HEK293T (cell line): ENCODE measurements at places on chromosomes 1 and 21.

DNA sequence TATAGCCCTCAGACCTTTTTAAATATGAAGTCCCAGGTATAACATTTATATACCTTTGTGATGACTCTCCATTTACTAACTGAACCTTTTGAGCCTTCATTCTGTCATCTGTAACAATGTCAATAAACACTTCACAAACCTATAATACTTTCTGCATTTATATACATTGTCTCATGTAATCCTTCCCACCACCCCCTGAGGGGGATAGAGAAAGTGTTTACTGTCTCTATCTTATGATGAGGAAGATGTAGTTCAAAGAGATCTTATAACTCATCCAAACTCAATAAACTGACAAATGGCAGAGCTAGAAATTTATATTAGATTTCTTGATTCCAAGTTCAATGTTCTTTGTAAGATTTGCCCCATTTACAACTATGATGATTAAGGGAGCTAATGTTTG, 48.3 kb upstream of the CR2 start:
- no peak for DNase-seq

- DNase-seq = peak; percentile 54
These were observed at the start of gene SLC37A1 for GRCh38 chr21:42513151-42513984. Gene SLC37A1 (plus strand): TSS chr21:42513852. CDS start chr21:42518455, 4,603 bp downstream.

- DNase-seq = no peak
These were observed 7.7 kb downstream of the SNX27 start for GRCh38 chr1:151619489-151620093.

- DNase-seq = no peak
These were observed 668.8 kb downstream of the PTPRC start for GRCh38 chr1:199307496-199308264.

GRCh38 chr1:152160576-152160975, 1.5 kb upstream of the RPTN start:
- DNase-seq = no peak

DNA sequence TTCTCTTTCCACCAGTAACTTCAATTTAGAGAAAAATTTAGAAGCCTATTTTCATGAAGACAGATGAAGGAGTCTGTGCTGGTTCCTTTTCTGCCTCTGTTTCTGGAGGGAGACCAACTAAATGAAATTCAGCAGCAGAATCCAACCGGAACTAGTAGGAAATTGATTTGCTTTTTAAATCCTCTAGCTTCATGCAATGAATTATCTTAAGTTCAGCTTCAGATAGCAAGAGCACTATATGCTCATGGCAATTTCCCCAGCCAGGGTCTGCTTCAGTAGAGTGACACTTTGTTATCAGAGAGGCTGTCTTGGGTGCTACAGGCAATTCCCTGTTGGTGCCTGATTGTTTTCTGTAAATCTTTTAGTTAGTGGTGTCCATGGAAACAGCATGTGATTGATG, 189.7 kb downstream of the SLC35F3 start:
- DNase-seq = no peak

DNA sequence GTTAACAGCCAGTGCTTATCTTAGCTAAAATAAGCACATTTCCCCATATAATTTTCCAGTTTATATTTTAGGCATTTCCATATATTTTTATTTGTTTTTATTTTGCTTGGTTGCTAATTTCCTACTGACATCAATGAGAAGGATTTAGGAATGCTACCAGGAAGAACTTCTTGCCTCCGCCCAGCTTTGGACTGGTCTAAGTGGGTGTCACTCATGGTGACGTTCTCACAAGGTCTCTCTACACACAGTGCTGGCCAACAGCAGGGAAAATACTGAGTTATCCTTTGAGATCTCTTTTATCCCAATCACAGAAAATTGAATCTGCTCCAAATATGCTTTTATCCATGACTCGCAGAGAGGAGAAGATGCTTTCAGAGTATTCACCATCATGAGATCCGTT, 13.2 kb downstream of the MX1 start:
- DNase-seq = no peak

DNA sequence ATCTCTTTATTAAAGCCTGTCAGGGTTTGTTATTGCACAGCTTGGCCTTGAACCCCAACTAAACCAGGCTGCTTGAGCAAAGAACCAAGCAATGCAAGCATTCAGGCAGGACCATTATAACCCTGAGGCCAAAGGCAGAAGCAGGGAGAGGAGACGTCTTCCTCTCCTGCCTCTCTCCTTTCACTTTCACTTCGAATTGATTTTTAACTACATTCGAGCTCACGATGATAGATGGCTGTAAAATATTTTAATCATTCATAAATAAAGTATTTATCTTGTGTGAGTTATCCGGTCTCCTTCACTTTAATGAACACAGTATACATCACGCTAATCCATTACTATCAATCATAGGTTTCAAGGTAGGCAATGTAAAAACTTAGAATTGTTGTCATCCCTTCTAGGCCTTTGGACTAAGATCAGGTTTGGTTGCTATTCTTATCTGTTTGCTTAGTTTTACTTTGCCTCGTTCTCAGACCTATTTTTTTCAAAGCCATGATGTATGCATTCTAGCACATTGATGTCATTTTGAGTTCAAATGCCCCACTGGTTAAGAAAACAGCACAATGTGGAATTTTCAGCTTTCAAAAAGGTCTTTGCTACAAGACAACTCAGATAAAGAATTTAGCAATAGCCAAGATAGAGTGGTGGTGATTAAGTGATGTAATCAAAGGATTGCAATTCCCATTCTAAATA, 480.2 kb upstream of the RUNX1 start:
- no peak for DNase-seq

DNA sequence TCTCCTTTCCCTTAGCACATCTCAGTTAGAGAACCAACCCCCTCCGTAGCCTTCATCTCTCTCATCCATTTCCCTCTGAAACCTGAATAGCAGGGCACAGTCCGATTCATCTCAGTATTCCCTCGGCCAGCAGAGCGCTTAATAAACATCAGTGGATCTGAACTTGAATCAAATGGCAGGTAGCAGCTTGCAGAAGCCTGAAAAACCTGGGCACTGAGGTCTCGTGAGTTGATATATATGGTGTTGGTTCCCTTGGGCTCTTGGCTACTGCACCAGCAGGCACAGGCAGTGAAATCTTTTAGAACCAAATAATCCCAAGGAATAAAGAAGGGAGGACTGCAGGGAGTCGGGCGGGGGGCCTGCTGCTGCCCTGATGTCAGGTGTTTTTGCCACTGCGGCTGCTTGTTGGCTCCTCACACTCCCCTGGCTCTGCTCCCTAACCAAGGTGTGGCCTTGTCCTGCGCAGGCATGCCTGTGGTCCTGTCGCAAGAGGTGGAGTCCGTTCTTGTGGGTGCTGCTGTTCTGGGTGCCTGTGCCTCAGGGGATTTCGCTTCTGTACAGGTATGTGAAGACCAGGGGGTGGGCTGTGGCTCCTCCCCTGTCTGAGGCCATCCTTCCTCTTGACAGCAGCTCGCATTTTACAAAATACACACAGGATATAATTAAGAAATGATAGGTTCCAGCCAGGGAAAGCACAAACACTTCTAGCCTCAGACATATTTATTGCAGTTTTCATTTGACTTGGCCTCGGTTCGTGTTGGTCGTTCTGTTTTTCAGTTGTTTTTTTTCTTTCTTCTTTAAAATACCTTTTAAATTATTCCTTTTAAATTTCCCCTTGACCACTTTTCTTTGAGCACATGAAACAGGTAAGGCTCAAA, 140.9 kb upstream of the HOOK1 start:
- no peak for DNase-seq

GRCh38 chr1:6783221-6783620, 2.0 kb upstream of the CAMTA1 start:
- no peak for DNase-seq

- peak; percentile 51 for DNase-seq
These were observed 96.5 kb downstream of the USP25 start for GRCh38 chr21:15826147-15826780.

- no peak for DNase-seq
These were observed 11.9 kb upstream of the COL18A1 start for GRCh38 chr21:45393021-45393420.

DNA sequence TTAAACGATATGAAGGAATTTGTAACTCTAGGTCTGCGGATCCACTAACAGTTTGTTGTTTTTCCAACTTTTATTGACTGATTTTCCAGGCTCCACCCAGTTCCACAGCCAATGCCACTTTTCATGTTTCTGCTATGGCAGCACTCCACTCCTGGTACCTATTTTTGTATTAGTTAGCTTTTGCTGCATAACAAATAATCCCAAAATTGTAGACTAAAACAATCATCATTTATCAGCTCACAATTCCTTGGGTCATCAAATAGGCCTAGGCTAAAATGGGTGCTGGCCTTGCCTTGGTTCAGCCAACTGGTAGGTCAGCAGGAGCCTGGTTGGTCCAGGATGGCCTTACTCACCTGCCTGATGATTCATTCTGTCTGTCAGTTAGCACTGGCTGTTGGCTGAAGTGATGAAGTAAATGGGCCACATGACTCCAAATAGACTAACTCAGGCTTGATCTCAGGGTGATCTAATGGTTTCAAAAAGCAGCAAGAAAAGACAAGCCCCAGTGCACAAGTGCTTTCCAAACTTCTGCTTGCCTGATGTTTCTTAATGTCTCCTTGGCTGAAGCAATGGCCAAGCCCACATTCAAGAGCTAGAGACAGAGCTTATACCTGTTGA, 3.2 kb upstream of the C8B start:
- DNase-seq = no peak

GRCh38 chr1:63033211-63033610, 249.3 kb downstream of the ATG4C start:
- DNase-seq = no peak

DNA sequence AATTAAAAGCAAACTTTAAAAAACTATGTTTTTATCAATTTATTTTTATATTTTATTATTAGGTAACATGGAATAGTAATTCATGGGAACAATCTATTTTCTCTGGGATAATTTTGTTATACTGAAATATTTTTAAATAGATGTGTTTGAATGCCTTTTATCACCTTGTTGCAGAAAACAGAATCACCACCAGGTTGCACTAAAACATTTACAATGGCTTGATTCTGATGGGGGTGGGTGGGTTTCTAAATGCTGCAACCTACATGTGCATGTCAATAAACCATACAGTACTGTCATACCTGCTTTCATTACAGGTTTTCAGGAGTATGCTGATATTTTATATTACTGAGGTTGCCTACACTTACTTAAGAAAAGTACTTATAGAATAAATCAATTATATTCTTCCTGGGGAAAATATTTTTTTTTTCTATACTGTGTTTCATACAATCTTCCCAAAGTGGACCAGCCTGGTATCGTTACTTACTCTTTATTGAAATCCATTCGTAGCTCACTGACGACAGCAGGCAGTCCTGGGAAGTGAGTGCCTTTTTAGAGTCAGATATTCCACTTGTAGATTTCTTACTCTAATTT, 132.8 kb downstream of the PTPRC start:
- DNase-seq = peak; percentile 64

- DNase-seq = peak; percentile 73
These were observed 58.4 kb upstream of the CXADR start for GRCh38 chr21:17454315-17455027.

DNA sequence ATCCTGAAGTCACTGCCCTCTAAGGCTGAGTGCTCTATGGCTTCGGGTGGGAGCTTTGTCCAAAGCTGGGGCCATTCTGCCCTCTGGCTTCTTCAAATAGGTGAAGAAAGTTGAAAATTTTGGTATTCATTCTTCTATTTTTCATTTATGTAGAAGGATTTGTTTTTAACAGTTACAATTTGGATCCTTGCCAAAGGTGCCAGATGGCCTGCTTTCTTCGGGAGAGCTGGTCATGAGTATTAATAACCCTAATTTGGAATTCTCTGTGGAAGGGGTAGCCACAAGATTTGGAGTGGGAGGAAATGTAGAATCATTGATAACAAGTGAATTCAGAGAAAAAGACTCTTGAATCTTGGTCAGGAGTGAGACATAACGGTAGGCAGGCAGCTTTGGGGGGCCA, 370.4 kb upstream of the ST6GALNAC5 start:
- DNase-seq = no peak

- DNase-seq = no peak
These were observed 4.6 kb downstream of the POFUT2 start for GRCh38 chr21:45283035-45283610.

GRCh38 chr1:221782970-221783369, 41.1 kb upstream of the DUSP10 start:
- no peak for DNase-seq

DNA sequence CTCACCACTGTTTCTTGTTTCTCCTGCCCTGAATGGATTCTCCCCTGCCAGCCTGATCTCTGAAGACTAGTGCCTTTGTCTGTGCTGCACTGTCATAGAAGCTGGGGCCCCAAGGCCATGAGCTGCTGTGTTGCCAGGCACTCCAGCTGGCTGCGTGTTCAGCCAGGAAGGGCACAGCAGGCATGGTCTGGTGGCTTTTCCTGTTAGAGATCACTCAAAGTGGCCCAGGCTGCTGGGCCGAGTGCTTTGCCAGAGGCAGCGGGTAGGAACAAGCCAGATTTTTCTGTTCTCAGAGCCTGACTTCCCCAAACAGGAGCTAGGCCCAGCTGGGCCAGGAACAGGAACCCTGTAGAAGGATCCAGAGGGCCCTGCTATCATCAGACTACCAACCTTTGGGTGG, 5.2 kb downstream of the ADPRS start:
- no peak for DNase-seq

DNA sequence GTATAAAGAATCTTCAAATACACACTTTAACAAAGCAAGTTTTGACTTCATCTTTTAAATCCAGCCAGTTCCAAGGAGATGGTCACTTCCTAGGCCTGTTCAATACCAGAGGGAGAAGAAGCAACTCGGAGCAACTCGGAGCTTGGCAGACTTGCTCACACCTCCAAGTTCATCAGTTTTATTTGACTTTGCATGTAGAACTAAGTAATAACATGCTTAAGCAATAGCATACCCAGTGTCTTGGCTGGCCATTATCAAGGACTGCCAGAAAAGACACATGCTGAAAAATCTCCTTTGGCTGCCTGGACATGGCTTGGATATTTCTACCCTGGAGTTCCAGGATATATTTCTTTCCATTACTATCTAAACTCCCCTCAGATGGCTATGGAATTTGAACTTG, 52.6 kb downstream of the GNG12 start:
- no peak for DNase-seq

DNA sequence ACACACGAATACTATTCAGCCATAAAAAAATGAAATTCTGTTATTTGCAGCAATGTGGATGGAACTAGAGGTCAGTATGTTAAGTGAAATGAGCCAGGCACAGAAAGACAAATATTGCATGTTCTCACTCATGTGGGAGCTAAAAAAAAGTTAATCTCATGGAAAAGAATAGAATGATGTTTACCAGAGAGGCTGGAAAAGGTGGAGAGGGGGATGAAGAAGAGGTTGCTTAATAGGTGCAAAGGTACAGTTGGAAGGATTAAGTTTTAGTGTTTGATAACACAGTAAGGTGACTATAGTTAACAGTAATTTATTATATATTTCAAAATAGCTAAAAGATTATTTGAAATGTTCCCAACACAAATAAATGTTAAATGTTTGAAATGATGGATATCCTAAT, 10.8 kb upstream of the RGL1 start:
- no peak for DNase-seq

- DNase-seq = no peak
These were observed 5.3 kb downstream of the C1orf159 start for GRCh38 chr1:1110561-1110971.

- DNase-seq = no peak
These were observed 203.0 kb downstream of the RWDD3 start for GRCh38 chr1:95437011-95437410.

GRCh38 chr1:113931451-113931851, 2.3 kb downstream of the HIPK1 start:
- no peak for DNase-seq

- no peak for DNase-seq
These were observed 330.2 kb downstream of the RRAGC start for GRCh38 chr1:38529391-38529790.
